ENCODE measurements at places on chromosomes 2 and 18.

DNA sequence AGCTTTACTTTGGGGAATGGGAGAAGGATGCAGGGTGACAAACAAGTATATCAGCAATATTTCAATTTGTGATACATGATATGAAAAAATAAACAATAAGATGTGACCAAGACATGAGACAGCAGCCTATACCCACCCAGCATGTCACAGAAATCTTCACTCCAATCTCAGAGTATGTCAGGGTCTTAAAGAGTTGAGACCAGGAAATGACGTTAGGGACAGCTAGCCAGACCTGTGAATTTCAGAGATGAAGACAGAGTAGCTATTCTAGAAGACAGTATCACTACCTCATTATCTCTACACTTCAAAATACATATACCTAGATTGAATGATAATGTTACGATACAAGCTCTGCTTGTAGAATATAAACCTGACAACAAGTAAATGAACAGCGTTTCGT, 282.8 kb downstream of the ZEB2 start:
- DNase-seq, result no peak

- DNase-seq, result no peak
Observed at GRCh38 chr18:78774741-78775141, 204.9 kb upstream of the SALL3 start.

DNA sequence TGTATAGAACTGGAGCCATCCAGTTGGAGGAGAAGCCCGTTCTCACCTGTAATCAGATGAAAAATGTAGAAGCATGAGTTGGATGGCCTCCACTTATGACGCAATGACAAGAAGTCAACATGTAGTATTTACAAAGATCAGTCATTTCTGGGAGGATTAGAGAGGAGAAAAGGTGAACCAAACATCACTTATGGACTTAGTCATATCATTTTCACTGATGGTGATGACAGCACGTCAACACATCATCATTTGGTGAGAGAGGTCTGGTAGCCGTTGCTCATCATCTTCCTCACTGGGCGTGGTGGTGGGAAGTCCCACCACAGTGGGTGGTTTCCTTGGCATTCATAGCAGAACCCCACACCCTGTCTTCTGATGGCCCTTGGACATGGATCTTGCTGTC, 264.2 kb upstream of the EPAS1 start:
- no peak for DNase-seq

GRCh38 chr2:142874293-142874814, 3.1 kb upstream of the KYNU start:
- peak; percentile 91 for DNase-seq

DNA sequence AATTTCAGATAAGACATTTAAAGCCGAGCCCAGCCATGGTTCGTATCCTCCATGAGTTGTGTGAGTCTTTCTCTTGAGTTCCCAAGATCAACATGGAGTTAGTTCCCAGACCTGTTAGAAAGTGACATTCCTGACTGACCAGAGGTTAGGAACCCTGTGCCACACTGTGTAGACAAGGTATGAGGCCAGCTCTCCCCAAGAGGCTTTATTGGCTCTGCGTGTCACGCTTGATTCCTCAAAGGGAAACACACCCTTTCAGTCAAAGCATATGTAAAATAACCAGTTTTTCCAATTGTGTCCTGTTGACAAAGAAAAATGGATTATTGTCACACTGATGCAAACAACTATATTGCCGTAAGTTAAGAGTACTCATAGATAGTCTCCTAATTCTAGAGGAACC, 1.2 kb downstream of the SULT1C3 start:
- no peak for DNase-seq

DNA sequence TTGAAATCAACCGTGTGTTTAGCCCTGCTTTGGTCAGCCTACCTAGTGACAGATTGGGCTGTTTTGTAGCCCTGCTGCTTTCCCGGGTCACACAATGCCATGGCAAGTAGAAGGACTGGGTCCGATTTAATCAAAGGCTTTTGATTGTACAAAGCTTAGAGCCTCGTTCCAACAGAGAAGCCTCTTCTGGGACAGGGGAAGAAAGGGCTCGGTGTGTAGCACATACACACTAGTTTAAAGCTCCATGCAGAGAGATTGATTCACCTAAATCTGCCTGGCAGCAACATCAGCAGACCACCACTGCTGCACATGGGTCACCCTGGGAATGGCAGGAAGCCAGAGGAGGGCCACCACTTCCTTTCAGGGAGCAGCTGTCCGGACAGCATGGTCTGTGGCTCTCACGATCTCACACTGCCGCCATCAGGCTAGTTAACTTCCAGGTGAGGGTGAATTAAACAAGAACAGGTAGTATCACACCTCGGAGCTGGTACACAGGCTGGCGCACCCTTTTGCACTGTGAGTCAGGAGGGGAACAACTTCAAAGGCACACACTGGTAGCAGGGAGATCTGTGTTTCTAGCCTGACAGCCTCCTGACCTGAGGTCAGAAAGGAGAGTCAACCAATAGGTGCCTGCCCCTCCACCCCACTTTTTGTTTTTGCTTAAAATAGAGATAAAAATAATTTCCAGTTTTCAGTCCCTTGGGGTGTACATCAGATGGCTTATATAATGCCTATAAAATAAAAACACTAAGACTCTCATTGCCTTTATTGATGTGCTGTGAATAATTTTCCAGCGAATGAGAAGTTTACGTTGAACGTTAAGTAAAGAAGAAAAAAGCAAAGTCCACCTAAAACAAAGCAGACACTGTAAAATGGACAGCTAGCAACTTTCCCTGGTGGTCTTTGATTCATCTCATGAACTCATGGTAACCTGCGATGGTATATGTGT, 108.5 kb downstream of the CDCA7 start:
- no peak for DNase-seq

DNA sequence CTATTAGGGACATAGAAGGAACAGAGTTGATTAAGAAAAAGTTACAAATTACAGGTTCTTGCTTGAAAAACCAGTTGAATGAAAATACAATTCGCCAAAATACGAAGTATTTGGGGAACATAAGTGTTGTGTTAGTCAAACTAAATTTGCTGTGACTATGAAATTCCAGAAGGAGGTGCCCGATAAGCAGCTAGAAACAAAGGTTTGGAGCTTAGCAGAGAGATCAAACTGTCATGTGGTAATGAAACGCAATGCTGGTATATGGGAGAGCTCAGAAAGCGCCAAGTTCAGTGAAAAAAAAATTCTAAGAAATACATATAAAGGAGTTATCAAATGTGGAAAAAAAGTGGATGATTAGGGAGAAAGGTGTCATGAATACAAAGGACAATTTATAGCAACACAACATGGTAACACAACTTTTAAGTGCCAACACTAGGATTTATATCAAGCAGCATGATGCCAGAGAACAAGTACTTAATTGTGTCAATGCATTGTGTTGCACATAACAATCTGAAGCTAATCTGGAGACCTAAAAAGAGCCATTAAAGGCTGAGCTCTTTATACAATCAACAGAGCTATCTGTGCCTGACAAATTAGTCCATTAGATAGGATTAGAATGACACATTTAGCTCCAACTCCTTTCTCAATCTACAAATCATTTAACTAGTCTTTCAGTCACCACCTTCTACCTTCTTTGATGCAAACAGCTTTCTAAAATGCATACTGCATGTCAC, 31.2 kb downstream of the SMAD2 start:
- no peak for DNase-seq

DNA sequence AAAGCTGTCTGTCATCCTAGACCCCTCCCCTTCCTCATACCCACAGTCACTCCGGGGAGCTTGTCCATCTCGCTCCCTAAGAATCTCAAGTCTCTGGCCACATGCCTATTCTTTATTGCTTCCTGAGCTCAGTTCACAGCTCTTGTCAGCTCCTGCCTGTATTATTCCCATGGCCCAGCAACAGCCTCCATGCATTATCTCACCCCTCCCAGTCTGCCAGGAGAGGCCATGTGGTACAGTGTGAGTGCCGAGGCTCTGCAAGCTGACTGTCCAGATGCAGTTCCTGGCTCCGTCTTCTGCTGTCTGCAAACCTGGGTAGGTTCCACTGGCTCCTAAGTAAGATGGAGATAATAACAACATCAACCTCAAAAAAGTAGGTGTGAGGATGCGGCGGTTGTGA, 79.7 kb downstream of the MRPS9 start:
- no peak for DNase-seq

- no peak for DNase-seq
Observed at GRCh38 chr2:48414980-48415835, 114.7 kb upstream of the STON1 start.

DNA sequence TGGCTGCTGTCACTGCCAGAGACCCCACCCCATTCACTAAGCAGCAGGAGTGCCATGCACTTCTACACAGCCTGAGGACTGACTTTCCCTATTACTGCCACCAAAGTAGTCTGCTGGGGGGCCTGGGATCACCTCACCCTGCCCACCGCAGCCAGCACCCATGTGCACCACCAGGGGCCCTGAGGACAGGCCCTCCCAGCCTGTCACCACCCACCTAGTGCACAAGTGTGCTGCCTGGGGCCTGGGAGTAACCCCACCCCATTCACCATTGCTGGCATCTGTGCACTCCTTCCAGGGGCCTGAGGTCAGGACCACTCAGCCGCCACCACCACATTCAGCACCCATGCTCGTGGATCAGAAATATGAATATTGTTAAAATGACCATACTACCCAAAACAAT, 247.8 kb upstream of the NCKAP5 start:
- DNase-seq, result no peak

GRCh38 chr2:171334171-171334570, 99.6 kb downstream of the METTL8 start:
- DNase-seq, result no peak

GRCh38 chr18:5065615-5066014, 131.4 kb downstream of the AKAIN1 start:
- DNase-seq, result no peak

- no peak for DNase-seq
Observed at GRCh38 chr2:1552611-1553010, 139.3 kb downstream of the TPO start.

DNA sequence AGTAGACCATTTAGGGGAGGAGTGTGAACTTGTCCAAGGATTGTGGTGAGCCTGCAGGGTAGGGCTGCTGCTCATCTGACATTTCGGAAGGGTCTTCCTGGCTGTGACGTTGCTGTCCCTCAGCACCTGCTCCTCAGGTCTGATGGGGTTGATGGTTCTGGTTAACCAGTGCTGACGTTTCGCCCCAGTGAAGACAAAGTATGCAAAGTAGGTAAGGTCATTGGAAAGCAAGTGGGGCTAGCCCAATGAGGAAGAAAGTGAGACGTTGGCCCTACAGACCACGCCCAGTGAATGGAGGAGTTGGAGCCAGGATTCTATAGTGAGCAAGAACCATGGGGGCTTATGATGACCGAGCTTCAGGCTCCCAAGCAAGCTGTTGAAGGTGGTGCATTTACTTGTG, 33.4 kb upstream of the ZNF396 start:
- no peak for DNase-seq

DNA sequence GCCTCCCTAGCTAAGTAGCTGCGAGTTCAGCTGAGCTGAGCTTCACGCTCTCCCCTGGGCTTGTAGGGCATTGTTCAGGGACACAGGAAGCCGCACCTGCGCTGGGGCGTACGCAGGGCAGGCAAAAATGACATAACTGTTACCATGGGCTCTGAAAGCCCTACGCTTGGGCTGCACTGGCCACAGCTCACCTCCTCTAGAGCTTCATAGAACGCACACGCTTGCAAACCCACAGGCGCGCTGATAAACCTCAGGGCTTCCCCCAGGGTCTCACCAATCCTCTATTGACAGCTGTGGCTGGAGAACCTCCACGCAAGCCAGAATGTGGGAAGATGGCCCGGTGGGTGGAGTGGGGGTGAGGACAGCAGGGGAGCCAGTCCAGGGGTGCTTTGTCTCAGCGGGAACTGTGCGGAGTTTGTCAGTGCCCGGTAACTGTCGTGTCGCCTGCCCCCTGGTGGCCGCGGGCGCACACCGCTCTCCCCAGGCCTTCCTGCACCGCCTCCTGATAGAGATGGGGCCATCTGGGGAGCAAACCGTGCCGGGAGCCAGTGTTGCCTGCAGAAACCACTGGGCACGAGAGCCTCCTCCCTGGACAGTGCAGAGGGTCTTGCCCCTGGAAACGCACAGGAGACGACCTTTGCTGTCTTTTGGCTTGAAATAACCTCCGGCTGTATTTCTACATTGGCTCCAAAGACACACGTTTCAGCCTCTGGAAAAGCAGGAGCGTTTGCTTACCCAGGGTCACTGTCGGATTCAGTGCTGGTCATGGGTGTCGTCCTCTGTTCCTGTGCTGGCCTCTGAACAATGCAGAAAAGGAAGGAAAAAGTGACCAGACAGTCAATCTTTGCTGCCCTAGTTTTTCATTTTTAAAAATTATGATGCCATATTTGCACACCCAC, 17.0 kb upstream of the CIDEA start:
- DNase-seq, result peak; percentile 36

DNA sequence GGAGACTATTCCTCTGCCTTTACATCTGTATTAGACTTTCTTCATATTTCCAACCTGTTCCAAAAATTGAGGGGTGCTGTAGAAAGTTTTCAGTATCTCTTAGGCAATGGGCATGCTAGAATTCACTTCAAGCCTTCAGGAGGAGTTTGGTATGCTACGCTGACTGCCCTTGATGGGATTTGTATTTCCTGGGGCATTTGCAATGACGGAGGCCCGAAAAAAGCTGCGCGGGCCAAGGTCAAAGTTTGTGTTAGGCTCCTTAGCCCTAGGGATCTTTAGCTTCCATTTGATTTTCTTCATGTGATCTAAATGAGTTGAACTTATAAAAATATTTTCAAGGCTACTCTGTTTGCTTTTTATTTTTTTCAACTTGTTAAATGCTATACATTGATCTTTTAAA, 5.1 kb downstream of the CPS1 start:
- DNase-seq, result no peak

- no peak for DNase-seq
Observed at GRCh38 chr18:12159446-12159845, 65.8 kb downstream of the ANKRD62 start.

DNA sequence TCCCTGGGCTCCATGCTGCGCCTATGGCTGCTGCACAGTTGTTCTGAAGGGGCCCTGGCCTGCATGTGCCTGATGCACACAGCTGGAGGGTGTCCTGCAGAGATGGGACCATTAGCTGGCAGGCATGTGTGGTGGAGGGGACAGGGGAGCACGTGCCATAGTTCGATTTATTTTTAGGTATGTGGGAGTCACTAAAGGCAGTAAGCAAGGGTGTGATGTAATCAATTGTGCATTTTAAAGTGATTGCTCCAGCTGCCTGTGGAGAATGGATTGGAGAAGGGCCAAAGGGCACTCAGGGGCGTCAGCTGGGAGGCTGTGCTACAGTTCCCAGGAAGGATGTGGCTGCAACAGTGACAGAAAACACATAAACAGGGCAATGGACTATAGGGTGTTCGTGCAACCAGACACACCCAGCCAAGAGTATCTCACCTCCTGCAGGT, 205.1 kb downstream of the ARL4C start:
- DNase-seq, result peak; percentile 87

GRCh38 chr2:220931491-220931890, 640.6 kb downstream of the EPHA4 start:
- DNase-seq, result no peak

GRCh38 chr18:11034884-11035283, 114.5 kb downstream of the PIEZO2 start:
- no peak for DNase-seq

DNA sequence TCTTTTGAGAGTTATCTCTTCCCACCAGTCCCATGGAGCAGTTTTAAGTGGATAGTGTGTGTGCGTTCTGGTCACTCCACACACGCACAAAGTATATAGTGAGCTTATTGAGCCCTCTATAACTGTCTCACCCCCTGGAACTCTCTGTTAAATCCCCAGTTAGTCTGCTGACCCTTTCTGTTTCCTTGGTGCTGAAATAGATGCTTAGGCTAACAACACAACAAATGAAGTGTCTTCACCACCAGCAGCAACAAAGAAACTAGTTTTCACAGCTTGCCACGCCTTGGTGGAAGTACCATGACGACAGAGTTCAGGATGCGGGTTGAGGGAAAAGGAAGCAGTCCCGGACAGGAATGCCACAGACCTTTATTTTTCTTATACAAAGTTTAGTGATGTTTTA, 203.5 kb upstream of the TMEFF2 start:
- DNase-seq, result no peak

All from HCEC 1CT (cell line).